ENCODE measurements at places on chromosomes 11 and 22.
A peak's percentile ranks its signal among the peaks of the same experiment; 100 is the strongest.

- no peak for DNase-seq
These were observed 2.0 kb upstream of the ROBO3 start for GRCh38 chr11:124863137-124863825.

GRCh38 chr11:87628026-87628580, 547.1 kb downstream of the RAB38 start:
- DNase-seq = no peak

DNA sequence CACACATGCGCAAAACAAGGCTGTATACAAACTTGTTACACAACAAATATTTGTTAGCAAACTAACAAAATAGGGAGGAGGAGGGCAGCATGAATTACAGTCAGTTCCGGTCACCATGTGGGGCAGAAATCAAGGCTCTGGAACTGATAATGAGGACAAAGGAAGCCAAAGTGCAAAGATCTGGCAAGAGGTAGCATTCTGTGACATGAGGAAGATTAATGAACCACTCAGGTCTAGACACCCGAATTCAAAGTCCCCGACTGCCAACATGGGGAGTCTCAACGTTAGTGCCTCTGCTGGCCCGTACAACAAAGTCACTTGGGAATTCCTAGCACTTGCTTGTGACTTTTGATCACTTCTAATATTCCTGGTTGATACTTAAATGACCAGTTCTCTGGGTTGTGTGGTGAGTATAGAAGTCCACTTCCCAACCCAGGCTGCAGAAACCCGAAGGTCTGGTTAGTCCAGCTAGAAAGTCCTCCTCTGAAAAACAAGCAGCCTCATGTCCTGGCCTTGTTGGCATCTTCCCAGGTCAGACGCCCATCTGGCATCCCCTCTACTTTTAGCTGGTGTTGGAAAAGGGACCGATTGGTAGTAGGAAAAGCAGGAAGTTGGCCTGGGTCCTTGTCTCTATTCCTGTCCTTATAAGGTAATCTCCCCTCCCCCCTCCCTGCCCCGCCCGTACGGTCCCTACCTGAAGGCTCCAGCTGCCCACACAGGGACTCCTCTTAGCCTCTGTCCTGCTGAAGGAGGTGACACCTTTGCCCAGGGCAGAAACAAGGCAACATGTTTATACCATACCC, 1.6 kb downstream of the SUN2 start:
- no peak for DNase-seq

DNA sequence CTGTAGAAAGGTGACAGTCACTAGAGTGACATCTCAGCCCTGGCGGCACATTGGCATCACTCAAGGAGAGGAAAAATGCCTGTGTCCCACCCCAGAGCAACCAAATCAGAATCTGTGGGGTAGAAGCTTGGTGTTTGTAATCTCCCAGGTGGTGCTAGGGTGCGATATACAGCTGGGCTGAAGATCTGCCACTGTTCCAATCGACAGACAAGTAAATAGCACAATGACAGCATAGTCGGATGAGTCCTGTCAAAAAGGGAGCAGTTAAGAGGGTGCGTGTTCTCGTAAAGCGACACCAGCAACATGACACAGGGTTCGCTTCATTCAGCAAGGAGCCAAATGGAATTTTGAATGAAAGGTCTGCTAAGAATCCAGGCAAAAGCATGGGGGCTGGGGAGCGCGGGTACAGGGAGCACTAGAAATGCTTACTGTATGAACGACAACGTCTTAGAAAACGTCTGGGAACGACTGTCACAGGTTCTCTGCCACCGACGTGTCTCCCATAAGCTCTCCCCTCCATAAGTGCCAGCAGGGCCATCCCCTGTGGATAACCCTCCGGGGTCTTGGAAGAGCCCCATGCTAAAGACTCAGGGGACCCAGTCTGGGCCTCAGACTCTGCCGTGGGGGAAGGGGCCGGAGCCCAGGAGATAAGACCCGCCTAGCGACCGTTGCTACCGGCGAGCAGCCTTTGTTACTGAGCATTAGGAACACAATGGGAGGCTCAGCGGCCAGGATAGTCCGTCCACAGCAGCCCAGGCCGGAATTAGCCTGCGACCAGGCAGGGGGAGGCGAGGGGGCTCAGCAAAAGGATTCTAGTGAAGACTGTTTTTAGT, 20.8 kb downstream of the ADA2 start:
- no peak for DNase-seq

DNA sequence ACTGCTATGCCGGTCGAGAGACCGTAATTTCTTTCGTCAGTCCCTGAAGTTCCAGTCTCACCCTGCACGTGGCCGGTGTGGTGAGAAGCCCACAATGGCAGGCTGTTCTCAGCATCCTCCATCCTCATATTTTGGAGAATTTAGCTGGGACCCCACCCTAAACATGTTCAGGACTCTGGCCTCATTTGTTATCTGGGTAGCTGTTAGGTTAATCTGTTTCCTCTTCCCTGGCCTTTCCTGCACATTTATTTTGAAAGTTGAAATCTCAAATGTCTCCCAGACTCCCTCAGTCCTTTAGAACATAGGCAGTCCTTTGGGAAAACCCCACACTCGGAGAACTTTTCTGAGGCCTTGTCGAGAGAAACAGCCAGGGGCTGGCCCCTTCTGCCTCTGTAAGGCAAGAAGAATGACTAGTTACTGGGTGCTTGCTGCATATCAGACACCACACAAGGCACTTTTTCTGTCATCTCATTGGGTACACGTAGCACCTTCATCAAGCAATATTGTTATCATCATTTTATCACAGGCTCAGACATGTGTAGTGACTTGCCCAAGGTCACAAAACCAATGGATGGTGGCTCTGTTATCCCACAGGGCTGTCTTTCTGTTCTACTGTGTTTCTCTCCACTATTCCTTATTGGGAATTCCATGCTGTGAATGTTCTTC, 109.3 kb upstream of the CRYBB3 start:
- no peak for DNase-seq

GRCh38 chr22:47775686-47776085, 1013.2 kb downstream of the TBC1D22A start:
- DNase-seq = no peak

DNA sequence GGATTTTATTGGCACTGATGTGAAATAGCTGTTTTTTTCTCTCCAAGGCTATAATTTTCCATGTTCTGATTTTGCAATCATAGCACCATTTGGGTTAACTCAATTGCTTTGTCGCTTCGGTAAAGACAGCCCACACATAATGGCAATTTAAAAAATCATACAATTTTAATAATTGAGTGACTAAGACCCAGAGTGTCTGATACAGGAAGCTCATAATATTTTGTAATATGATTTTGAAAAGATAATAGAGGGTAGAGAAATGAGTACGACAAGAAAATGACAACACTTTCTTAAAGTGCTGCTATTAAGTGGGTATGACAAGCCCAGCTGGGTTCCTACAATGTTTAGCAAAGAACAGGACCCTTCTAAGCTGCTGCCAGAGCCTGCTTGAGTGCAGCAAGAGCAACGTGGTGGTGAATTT, 439.1 kb downstream of the METTL15 start:
- DNase-seq = no peak

GRCh38 chr11:2441171-2441570, 3.1 kb downstream of the TRPM5 start:
- DNase-seq = no peak

DNA sequence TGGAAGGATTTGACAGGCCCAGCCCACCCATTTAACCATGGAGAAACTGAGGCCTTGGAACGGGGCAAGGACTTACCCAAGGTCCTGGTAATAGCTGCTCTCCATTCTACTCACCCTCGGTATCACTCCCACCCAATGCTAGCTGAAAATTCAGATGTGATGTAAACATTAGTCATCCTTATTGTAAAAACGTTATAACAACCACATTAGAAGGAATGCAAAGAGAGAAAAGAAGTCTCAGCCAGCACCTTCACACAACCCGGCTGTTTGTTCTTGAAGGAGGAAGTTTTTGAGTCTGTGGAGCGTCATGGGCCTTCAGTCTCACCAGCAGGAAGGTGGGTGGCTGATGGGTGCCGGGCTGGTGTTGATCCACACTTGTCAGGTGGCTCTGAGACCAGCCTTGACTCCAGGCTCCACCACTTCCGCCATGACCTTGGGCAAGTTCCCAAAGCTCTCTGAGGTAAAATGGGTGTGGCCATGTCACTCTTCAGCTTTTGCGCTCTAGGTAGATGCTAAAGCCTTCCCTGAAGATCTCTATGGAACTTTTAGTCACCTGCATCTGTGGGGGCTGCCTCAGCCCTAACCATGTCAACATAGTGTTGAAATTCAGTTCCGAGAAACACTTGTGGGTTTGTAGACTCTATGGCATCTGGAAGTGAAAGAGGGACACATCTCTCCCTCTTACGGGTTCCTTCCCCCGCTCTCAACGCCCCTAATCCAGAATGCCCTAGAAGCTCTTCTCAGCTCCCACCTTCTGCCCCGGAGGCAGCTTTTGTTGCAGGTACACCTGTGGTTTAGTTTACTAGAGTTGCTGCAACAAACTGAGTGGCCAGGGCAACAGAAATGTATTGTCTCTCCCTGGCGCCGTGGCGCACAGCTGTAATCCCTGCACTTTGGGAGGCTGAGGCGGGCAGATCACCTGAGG, 14.8 kb downstream of the CD6 start:
- DNase-seq = peak; percentile 79

- DNase-seq = no peak
These were observed 29.6 kb downstream of the PRDM10 start for GRCh38 chr11:129973068-129973467.

DNA sequence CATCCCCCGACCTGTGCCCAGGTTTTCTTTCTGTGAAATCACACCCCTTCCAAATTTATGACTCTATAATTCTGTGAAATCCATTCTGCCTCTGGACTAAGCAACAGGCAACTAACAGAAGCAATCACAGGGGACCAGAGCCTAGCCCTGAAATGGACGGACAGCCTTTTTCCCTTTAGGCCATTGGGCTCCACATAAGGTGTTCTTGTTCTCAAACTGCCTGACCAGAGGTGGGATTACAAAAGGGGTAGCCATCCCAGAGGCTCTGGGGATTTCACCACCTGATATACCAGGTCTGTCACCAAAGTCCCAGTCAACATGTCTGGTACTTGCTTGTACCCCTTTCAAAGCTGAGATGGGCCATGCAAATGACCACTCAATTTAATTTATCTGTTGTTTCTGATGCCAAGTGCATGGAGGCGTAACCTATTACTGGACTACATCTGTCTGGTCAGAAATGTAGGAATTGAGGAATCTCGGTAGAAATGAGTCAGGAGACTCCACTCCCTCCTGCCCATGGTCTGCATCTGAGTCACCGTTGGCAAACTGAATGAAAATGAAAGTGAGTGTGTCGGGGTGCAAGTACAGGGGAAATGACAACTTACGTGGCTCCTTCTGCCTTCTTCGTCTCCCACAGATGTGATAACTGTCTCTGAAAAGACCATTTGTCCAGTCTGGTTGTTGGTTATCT, 10.2 kb downstream of the DKK3 start:
- DNase-seq = no peak

- DNase-seq = no peak
These were observed 43.6 kb downstream of the ARHGAP8 start for GRCh38 chr22:44795701-44796630.

DNA sequence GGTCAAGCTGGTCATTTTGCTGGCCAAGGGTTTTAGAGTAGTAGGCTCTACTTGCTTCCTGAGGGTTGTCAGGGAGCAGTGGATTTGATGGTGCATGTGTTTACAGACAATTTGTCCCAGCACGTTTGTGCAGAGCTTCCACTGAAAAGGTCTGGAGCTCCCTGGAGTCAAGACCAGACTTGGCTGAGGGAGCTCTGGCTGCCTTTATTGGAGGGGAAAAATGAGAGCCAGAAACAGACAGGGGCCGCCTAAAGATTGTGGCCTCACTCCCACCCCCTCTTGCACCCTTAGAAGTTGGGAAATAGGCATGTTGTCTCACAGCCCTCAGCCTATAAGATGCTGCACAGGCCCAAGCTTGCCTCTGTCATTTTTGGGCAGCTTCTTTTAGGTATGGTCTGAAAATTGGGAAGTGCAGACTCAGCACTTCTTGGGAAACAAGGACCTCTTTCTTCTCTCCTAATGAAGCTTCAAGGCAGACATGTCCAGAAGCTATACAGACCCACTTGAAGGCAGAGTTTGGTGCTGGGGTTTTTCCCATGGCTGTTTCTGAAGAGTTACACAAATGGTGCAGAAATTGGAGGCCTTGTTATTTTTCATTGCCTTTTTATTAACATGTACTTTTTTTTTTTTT, 55.1 kb downstream of the AMOTL1 start:
- DNase-seq = no peak

DNA sequence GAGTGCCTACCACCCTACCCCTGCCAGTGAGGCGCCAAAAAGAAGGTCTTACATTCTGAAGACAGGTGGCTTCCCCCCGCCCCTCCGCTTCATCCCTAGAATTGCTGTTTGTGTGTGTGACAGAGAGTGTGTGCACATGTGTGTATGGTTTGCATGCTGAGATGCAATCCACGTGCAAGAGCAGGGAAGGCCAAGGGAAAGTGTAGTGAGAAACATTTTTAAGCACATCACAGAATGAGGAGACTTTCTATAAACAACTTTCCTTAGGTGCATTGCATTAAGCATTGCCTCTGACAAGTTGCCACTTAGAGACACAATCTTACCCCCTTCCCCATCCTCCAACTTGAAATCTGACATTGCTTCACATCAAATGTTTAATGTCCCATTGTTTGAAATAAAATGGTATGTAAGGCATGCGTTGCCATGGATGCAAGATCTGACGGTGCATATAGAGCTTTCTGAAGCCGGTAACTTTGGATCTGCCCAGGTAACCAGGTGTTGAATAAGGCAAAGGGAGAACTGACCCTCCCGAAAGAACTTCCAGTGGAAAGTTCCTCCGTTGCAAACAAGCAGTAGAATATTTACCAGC, 21.4 kb downstream of the FJX1 start:
- DNase-seq = no peak

- peak; percentile 90 for DNase-seq
These were observed at the start of gene SAAL1 for GRCh38 chr11:18105802-18106574. SAAL1 (minus strand) TSS chr11:18106082; CDS start chr11:18106041, 41 bp downstream.

GRCh38 chr11:113874581-113875233, 665 bp downstream of the USP28 start:
- no peak for DNase-seq

DNA sequence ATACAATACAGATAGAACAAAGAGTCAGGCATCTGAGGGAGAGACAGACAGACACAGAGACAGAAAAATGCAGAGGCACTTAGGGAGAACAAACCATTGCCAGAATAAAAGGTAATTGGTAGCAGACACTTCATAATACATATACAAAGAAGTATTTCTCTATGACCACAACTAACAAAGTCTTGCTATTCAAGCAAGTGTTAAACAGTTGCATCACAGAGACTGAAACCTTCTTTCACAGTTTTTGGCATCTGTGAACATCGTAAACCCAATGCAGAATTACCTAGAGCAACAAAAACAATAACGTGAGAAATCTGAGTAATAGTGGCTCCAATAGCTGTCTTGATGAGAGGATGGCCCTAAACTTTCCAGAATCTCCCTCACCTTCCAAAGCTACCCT, 116.4 kb downstream of the BLID start:
- no peak for DNase-seq

DNA sequence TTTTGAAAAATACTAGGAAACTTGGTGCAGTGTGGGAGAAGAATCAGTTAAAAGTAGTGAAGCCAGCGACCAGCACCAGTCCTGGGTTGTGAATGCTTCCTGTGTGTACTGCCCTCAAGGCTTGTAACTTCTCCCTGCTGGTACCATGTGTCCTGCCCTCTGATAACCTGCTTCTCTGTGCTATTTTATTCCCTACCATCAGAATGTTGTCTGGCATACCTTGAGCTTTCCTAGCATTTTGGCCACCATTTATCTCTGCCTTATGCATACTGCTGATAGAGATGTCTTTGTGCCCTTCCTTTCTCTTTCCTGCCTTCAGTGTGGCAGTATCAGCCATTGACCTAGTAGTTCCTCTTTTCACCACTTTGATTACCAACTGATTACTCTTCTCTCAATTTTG, 2.0 kb downstream of the GTF2H1 start:
- no peak for DNase-seq
